A549 treated with dexamethasone at 1 μM for 4 hours (cell line): ENCODE measurements at places on chromosomes 3 and 15. TPM values are rescaled to one million over a fixed set of nuclear protein-coding genes. Genes with fewer than 3 reads are reported as not detected.

GP9 gene
- total RNA-seq: not detected in 5 replicates

IQCF5 gene
- total RNA-seq: not detected in 5 replicates

SKOR1 gene
- 0.05 to 0.08 TPM (median 0.06 TPM) in 4 of 5 replicates, not detected in the other for total RNA-seq

TMEM207 gene
- not detected in 5 replicates for total RNA-seq

SNTN gene
- total RNA-seq: not detected in 5 replicates

POLG gene
- 40.7 to 59.3 TPM (median 54.6 TPM) in 5 replicates for total RNA-seq

DNAJC17 gene
- total RNA-seq: 21.1 to 28.9 TPM (median 25.8 TPM) in 5 replicates

OXSR1 gene
- total RNA-seq: 29.8 to 42.1 TPM (median 39.2 TPM) in 5 replicates

SACM1L gene
- 12.5 to 17.7 TPM (median 16.7 TPM) in 5 replicates for total RNA-seq

EPHA3 gene
- total RNA-seq: not detected in 5 replicates

SNAP23 gene
- total RNA-seq: 15.2 to 40.0 TPM (median 19.0 TPM) in 5 replicates

BAHD1 gene
- 9.4 to 11.6 TPM (median 11.2 TPM) in 5 replicates for total RNA-seq

IL16 gene
- total RNA-seq: 0.18 to 0.29 TPM in 2 of 5 replicates, not detected in the others

HMCES gene
- 32.3 to 41.9 TPM (median 36.8 TPM) in 5 replicates for total RNA-seq

MITF gene
- 5.4 to 10.2 TPM (median 7.8 TPM) in 5 replicates for total RNA-seq

WDR49 gene
- not detected in 5 replicates for total RNA-seq

MME gene
- 0.07 to 0.13 TPM (median 0.08 TPM) in 3 of 5 replicates, not detected in the others for total RNA-seq

FBXO40 gene
- not detected in 5 replicates for total RNA-seq

NAALADL2 gene
- 0.18 to 0.22 TPM in 2 of 5 replicates, not detected in the others for total RNA-seq

OR5K2 gene
- not detected in 5 replicates for total RNA-seq

RPUSD2 gene
- 13.0 to 15.6 TPM (median 15.3 TPM) in 5 replicates for total RNA-seq

ACSBG1 gene
- 0.06 to 0.81 TPM (median 0.30 TPM) in 5 replicates for total RNA-seq

COL6A6 gene
- total RNA-seq: not detected in 5 replicates

STAB1 gene
- total RNA-seq: 0.09 to 0.17 TPM (median 0.13 TPM) in 4 of 5 replicates, not detected in the other

RLBP1 gene
- not detected in 5 replicates for total RNA-seq

RTP1 gene
- not detected in 5 replicates for total RNA-seq

TMEM266 gene
- 0.13 to 0.29 TPM (median 0.22 TPM) in 5 replicates for total RNA-seq

GPR87 gene
- total RNA-seq: 2.1 to 2.9 TPM (median 2.4 TPM) in 5 replicates

PCLAF gene
- total RNA-seq: 106 to 264 TPM (median 118 TPM) in 5 replicates

ATP13A5 gene
- not detected in 5 replicates for total RNA-seq

FSD2 gene
- total RNA-seq: not detected in 5 replicates

SH2D7 gene
- total RNA-seq: not detected in 5 replicates
